NCI-H524 treated with DMSO at 0.1 percent for 48 hours (cell line): ENCODE measurements at places on chromosomes 16 and 17.
A peak's percentile ranks its signal among the peaks of the same experiment; 100 is the strongest.

GRCh38 chr17:1004769-1005295, 7.9 kb downstream of the TIMM22 start:
- no peak for DNase-seq

GRCh38 chr16:75342308-75342811, 90.9 kb upstream of the BCAR1 start:
- no peak for DNase-seq

- no peak for DNase-seq
Observed at GRCh38 chr16:2842340-2843000, 12.4 kb downstream of the ZG16B start.

- no peak for DNase-seq
Observed at GRCh38 chr16:2152695-2153506, 2.7 kb upstream of the TRAF7 start.

DNA sequence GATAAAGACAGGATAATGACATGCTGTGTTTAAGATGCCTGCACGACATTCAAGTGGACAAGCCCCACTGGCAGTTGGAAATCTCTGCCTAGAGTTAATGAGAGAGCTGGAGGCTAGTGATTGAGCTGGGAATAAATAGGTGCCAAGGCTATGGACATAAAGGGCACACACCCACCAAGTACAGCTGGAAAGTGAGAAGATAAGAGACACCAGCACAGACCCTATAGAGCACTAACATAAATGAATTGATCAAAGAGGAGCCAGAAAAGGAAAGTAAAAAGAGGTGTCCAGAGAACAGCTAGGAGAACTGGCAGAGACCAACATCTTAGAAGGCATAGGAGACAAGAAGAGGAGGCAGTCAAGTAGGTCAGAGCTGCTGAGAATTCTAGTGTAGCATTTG, 101.2 kb downstream of the YPEL2 start:
- DNase-seq, result no peak

GRCh38 chr16:69709456-69710084, 16.8 kb downstream of the NQO1 start:
- DNase-seq, result no peak

DNA sequence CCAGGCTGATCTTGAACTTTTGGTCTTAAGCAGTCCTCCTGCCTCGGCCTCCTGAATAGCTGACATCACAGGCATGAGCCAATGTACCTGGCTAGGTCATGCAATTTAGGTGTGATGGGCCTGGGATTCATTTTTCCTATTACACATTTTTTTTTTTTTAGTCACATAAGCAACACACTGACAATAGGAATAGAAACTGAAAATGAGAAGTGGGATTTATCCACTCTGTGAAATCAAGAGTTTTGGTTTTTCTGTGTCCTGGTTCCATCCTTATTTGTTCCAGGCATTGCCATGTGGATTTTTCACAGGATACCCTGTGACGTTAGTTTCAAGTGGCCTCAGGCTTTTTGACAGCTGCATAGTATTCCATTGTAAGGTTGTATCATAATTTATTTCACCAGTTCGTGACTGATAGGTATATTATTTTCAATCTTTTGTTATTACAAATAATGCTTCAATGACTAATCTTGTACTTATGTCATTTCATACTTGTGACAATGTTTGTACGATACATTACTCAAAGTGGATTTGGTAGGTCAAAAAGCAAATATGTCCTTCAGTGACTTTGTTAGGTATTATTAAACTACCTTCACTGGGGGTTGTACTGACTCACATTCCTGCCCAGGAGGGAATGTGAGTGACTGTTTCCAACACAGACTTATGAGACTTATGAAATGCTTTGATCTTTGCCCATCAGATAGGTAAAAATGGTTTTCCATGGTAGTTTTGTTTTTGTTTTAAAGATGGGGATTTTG, 10.6 kb downstream of the ADCY7 start:
- DNase-seq, result no peak

DNA sequence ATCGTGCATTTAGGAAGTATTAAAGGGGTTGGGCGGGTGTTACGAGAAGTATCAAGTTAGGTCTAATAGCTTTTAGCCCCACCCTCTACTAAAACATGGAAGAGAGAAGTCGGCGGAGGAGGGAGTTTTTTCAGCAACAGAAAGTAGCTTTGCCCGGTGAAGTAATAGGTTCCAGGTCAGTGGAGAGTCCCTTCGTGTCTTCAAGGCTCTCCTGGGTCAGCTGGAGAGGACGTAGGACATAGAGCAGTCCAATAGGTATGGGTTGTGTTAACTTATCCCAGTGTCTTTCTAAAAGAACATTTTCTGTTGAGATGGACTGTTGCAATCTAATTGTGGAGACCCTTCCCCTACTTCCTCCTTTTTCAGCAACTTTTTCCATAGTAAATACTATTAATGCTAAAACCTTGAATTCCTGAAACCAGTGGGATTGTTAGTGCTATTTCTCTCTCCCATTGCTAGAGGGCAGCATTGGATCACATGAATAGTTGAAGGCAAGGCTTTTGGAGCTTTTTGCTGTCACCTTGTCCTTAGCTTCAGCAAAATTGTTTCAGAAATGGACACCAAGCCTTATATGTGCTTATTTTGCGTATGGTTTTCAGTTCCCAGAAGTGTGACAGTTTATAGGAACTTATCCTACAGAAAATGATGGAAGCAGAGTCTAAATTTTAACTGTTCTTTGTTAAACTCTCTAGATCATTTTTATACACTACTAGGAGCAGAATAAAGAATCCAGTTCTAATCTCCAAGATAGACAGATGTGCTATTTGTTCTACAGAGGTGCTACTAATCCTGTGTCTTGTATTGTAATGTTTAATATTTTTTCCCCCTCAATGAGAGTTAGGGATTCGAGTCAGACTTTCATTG, 38.4 kb downstream of the UTP18 start:
- DNase-seq, result no peak

- DNase-seq, result no peak
Observed at GRCh38 chr16:70162041-70162451, 11.5 kb upstream of the CLEC18C start.

GRCh38 chr17:75024686-75025397, 12.4 kb downstream of the MRPL58 start:
- DNase-seq, result no peak

DNA sequence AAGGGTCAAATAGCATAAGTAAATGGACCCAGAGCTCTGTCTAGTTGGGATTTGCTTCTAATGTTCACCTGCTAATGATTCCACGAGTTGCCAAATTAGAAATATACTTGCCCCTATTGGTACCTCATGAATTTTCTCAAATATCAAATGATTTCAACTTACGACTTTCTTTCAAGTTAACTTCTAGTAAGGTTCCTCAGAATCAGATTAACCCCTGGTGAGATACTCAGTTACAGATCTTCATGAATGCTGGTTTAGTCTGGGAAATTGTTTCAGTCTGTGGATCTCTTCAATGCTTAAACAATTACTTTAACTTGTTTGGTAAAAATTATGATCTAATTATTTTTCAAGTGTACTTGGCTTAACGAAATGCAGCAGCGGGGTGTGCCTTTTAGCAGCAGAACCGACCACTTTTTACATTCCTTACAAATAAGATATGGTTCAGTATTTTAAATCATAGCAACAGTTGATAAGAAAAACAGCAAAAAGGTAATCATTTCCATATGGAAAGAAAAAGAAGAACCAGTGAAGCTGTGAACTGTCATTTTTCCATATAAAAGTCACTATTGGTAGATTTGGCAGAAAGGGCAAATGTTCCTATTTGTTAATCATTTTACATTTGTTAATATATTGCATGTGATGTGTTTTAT, 34.5 kb downstream of the TUBD1 start:
- DNase-seq, result no peak

- no peak for DNase-seq
Observed at GRCh38 chr17:2745317-2746037, 4.0 kb downstream of the CCDC92B start.

DNA sequence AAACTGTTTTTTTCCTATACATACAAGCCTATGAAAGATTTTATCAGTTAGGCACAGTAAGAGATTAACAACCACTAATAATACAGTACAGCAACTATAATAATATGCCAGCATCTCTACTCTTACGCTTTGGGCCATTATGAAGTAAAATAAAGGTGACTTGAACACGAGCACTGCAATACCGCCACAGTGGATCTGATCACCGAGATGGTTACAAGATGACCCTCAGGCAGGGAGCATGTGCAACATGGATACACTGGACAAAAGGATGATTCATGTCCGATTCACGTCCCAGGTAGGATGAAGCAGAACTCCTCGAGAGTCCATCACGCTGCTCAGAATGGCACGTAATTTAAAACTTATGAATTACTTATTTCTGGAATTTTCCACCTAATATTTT, 10.5 kb downstream of the PELP1 start:
- DNase-seq, result no peak

GRCh38 chr17:41885733-41886132, 20.5 kb upstream of the KLHL11 start:
- no peak for DNase-seq

DNA sequence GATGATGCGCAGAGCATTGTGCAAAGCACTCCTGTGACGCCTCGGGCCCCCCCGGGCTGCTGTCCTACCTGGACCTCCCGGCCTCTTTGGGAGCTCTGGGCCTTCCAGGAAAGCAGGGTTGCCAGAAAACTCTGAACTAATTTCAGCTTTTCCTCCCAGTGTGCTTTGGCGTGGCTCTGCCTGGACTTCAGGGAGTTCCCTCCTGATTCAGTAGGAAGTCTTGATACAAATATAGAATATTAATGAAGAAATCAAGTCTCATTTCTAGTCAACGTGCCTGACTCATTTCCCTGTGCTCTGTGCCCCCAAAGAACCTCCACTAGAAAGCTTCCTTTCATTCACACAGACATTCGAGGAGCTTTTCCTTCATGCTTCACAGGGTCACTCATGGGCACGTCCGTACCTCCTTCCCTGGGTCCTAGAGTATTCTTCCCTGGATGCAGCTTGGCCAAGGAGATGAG, 84.0 kb upstream of the NOL11 start:
- DNase-seq, result no peak

- no peak for DNase-seq
Observed at GRCh38 chr17:72615627-72615991, 476.9 kb downstream of the SLC39A11 start.

DNA sequence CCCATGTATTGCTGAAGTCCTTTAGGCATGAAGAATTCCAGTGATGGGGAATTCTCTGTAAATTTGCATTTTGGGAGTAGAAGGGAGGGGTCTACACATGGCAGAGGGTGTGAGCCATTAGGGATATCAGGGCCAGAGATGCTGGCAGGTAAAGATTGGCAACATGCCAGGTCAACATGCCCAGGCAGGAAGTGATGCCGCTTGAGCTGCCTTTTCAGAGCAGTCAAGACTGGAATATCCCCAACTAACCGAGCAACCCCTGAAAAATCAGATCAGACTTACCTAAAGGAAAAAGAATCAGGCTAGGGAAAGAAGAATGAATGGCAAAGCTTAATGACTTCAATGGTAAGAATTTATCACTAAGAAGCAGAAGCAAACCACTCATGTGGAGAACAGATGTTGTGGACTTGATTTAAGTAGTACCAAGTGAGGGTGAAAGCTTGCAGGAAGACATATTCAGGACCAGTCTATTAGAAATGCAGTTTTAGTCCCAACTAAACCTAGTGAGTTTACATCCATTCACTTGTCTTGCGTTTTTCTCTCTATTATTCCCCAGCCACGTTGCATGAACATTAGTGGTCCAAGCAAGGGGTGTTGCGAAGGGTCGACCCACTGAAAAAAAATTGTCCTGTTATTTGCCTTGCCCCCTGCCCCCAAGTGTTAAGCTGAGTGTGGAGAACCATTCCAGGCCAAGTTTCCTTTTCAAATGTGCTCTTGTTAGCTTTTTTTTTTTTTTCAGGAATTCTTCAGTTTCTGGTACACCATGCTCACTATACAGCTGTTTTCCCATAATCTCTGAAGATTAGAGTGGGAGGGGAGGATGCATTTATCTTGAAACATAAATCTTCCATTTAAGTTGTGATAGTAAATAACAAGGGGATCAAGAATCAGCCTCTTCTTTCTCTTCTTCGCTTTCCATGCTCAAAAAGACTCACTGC, 105.2 kb downstream of the ABCA8 start:
- DNase-seq, result peak; percentile 61

DNA sequence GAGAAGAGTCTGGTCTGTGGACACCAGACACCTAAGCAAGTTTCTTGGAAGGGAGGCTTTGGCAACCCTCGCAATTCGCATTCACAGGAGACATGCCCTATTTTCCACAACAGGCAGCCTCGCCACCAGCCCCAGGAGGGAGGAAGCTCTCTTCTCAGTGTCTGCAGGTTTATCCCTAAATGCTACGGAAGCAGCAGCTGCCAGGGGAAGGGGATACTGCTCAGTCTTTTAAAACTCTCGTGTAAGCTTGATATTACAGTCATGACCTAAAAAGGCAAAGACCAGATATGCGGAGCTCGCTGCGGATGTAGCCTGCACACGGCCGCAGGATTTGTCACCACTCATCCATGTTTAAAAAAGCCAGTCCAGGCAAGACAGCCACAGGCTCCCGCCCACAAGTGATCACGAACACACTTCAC, 159.2 kb upstream of the RPH3AL start:
- no peak for DNase-seq

GRCh38 chr16:58464047-58464915, 35.7 kb upstream of the NDRG4 start:
- DNase-seq, result no peak

- DNase-seq, result no peak
Observed at GRCh38 chr17:80035687-80035936, at the start of gene TBC1D16. TSS of gene TBC1D16 (minus strand) at chr17:80035872. CDS start at chr17:80013547, 22,325 bp downstream.

DNA sequence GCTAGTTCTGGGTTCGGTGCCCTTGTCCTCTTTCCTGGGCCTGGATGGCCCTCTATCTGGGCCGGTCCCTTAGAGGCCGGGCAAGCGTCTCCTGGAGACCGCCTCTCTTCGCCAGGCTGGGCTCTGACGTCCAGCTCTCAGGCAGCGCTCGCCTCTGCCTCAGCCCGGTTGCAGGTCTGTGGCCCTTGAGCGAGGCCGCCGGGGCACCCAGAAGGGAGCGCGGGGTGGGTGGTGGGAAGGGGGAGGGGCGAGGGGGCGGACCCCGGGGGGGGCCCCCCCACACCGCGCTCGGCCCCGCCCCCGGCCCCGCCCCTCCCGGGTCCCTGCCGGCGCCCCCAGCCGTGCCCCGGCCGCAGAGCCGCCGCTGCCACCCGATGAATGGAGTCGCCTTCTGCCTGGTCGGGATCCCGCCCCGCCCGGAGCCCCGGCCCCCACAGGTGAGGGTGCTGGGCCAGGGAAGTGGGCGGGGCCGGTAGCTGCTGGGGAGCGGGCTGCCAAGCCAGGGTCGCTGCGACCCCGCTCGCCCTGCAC, at the start of gene ARHGAP23:
ARHGAP23 (plus strand) TSS at position 353 of the 531 bp plus-strand sequence; CDS start at position 375, 22 bp downstream.
- DNase-seq, result no peak

DNA sequence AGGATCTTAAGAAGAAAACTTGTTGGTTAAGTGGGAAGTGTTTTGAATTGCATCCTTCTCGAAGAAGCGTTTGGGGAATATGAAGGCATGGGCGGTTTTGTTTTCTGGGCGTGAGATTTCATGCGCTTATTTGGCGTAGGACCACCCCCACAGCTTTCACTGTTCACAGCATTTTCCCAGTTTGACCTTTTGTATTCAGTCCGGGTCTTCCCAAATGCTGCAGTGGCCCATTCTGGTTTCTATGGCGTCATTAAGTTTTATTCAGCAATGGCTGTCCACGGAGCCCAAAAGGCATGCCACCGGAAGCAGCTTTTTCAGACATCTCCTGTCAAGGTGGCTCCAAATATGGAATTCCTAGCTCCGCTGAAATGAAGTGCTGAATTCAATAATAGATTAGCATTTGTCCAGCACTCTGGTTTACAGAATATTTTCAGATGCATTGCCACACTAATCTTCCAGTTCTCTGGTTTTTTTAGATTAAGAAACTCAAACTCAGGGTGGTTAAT, 90.6 kb upstream of the FBXO47 start:
- no peak for DNase-seq

GRCh38 chr16:11768849-11769248, 26.2 kb upstream of the TXNDC11 start:
- no peak for DNase-seq

GRCh38 chr17:35651467-35651866, 64.3 kb downstream of the AP2B1 start:
- DNase-seq, result no peak
